ENCODE measurements at places on chromosomes 1 and 21.

DNA sequence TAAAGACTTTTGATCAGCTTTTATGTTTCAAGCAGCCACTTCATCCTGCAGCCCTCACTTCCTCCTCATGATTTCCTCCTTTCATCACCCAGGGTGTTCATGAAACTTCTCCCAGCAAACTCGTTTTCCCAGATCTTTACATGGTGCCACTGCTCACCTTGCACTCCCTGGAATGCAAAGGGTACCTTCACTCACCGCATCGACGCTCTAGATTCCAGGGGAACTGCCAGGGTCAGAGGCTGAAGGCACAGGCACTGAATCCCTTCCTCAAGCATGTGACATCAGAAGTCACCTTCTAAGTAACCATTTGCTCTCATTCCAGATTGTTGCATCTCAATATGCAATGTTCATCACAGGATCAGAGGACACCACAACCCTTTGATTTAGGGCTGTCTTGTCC is 82.8 kb downstream of the PRKAB2 start:
- DNase-seq = no peak

DNA sequence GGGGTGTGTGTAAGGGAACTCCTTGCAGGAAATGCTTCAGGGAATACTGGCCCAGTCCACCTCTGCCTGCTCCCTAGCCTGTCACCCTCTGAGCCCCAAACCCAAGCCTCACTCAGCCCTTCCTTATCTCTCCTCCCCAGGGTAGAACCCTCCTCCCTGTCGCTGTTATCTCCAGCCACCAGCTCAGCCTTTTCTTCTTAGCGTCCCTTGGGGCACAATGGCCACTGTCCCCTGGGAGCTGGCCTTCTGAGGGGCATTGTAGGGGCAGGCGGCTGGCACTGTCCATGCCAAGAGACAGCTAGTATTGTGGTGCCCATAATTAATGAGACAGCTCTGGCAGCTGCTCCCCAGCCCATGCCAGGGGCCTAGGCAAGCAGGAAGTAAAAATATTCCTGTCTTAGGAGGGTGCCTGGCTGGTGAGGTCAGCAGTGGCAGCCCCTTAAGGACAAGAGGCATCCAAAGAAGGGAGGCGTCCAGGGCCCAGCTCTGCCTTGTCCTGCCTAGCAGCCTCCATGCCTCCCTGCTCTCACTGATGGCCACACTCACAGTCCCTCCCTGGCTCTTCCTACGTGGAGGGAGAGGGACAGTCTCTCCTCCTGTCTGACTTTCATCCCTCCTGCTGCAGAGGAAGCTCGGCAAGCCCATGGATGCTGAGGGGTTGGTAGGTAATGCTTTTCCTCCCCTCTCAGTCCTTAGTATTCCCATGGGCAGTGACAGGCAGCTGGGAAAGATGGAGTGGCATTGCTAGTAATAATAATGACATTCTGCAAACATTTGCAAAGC is 37.5 kb downstream of the KCNQ4 start:
- DNase-seq = no peak

GRCh38 chr1:163161841-163162240 is 40.9 kb downstream of the RGS5 start:
- no peak for DNase-seq

GRCh38 chr21:29306920-29307319 is 8.2 kb downstream of the BACH1 start:
- no peak for DNase-seq

- no peak for DNase-seq
These were observed 514.5 kb downstream of the NPHP4 start for GRCh38 chr1:5477716-5478115.

All from upper lobe of left lung (tissue), 6 donors.